Kidney (tissue), 22 donors: ENCODE measurements at places on chromosomes 5 and 9.

- peak; percentile 26 for DNase-seq
- H3K27ac ChIP-seq = peak overlapping the region; percentile 25
- H3K4me1 ChIP-seq = no peaks in the 10 kb centered on the region
- H3K27me3 ChIP-seq = no peaks in the 10 kb centered on the region
- no peaks in the 10 kb centered on the region for H3K36me3 ChIP-seq
Observed at GRCh38 chr5:109455598-109456096, 45.9 kb upstream of the PJA2 start.

DNA sequence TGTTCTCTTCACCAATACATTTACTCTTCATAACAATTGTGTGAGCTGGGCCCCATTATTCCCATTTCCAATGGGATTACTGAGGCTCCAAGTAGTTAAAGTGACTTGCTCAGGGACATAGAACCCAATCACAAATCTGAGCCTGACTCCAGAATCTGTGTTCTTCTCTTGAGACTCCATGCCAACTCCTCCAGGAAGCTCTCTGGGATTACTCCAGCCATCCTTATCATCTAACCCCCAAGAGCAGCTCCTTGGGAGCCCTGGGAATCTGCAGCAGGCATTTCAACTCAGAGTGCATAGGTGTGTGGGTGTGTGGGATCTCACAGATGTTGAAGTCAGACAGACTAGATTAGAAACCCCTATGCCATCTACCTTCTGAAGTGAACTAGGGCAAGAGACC is 131.4 kb upstream of the BOD1 start:
- no peaks in the 10 kb centered on the region for H3K36me3 ChIP-seq
- H3K4me1 ChIP-seq = peaks cover 14% of the 10 kb centered on the region
- DNase-seq = no peak

GRCh38 chr5:71810471-71811195 is 91.6 kb downstream of the CARTPT start:
- H3K27ac ChIP-seq = no peak overlapping the region
- peak; percentile 40 for DNase-seq
- no peaks in the 10 kb centered on the region for H3K27me3 ChIP-seq
- H3K4me3 ChIP-seq = no peak overlapping the region

GRCh38 chr5:38207343-38207742 is 51.0 kb upstream of the EGFLAM start:
- H3K36me3 ChIP-seq = no peaks in the 10 kb centered on the region
- no peaks in the 10 kb centered on the region for H3K27me3 ChIP-seq
- no peak overlapping the region for H3K4me3 ChIP-seq
- H3K27ac ChIP-seq = no peak overlapping the region
- H3K4me1 ChIP-seq = no peaks in the 10 kb centered on the region

GRCh38 chr5:71492817-71493615 is 37.6 kb downstream of the BDP1 start:
- H3K4me1 ChIP-seq = no peaks in the 10 kb centered on the region
- peaks cover 5% of the 10 kb centered on the region for H3K36me3 ChIP-seq
- no peak overlapping the region for H3K4me3 ChIP-seq
- DNase-seq = no peak
- no peaks in the 10 kb centered on the region for H3K27me3 ChIP-seq
- no peak overlapping the region for H3K27ac ChIP-seq

DNA sequence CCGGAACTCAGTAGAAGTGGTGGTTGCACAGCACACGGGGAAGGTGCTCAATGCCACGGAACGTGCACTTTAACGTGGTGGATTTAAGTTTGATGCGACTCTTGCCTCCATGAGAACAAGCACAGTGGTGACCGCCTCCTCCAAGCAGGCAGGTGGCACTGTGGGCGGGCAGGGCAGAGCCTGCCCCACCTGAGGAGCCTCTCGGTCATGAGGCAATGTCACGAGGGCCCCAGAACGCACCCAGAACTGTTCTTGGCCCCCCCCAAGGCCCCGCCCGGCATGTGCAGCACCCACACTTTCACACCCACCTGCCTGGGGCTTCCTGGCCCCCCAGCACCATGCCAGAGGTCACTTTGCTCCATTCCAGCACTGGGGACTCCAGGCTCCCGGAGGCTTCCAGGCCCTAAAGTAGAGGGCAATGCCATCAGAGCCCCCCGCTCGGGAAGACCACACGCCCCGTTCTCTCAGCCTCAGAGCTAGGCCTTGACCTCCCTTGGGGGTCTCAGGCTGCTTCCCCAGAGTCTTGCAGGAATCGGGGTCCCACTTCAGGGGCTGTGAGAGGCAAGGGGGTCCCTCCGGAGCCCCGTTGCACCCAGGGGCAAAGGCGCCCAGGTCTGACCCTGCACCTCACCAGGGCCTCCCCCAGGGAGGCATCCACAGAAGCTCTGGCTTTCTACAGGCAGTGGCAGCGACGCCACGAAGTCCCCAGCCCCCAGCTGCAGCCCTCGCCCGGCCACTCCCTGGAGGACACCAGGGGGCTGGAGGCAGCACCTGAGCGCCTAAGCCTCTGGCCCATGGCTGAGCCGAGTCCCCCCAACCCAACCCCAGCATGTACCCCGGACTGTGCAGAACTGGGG is 14.0 kb downstream of the CCDC187 start:
- H3K27ac ChIP-seq = no peak overlapping the region
- H3K4me3 ChIP-seq = no peak overlapping the region
- DNase-seq = no peak
- no peaks in the 10 kb centered on the region for H3K36me3 ChIP-seq

DNA sequence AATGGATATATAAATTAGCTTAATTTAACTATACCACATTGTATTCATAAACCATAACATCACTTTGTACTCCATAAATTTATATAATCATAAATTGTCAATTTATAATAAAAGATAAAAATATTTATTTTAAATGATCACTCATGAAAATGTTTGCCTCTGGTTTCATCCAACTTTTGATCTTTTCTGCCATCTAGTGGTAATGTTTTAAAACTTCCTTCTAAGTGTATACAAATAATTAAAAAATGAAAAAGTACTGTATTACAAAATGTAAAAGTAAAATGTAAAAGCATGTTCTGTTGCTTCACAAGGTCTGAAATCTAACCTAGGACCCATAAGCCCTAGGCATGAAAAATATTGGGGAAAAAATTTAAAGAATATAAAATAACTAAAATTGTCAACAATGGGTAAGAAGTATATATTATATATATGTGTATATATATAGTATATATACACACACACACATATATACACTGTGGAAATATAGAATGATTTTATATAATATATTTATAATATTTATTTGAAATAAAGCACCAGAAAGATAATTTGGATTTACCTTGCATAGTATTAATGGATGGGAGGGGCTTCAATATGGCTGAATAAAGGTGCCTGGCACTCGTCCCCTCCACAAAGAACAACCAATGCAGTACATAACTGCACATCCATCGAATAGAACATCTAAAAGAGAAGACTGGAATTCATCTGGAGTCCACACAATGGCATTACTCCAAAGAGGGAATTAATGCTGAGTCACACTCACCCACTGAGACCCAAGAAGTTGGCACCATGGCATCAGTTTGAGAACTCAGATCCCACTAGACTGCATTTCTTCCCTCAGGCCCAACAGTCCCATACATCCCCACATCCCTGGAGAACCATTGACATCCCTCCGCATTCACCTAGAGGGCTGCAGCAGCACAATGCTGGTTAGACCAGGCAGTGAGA is 32.5 kb downstream of the ANXA1 start:
- H3K27ac ChIP-seq = no peak overlapping the region
- no peaks in the 10 kb centered on the region for H3K36me3 ChIP-seq
- DNase-seq = peak; percentile 69
- H3K27me3 ChIP-seq = no peaks in the 10 kb centered on the region

DNA sequence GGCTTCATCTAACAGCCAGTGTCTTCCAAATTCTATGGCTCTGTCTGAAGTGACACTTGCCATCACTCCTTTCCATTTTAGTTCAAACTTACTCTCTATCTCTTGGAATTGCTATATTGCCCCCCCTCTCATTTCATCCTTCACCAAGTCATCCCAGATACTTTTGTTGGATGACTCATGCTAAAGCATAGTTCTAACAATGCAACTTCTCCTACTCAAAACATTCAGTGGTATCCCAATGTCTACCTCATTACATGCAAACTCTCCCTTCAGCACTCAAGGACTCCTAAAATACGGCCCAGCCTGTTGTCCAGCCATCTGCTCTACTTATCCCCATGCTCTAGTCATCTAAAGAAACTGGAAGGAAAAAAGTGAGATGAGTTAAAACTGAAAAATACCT is 171.6 kb downstream of the RASEF start:
- peaks cover 2% of the 10 kb centered on the region for H3K4me1 ChIP-seq
- no peak for DNase-seq
- no peaks in the 10 kb centered on the region for H3K36me3 ChIP-seq
- no peaks in the 10 kb centered on the region for H3K27me3 ChIP-seq
- H3K27ac ChIP-seq = no peak overlapping the region
- no peak overlapping the region for H3K4me3 ChIP-seq

DNA sequence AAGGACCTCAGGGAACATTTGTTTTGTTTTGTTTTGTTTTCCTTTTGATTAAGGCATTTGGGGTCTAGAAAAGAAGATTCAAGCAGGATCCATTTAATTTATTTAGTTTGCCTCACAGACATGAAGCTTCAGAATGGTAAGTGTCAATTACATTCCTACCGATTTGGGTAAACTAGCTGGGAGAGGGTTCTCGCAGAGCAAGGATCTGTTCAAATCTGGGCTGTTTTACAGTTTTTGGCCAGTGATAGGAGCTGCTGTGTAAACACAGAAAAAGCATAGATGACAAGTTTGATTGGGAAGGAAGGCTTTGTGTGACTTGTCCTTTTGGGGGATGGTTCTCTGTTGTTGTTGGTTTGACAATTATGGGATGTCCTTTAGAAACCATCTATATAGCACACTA is 470.3 kb upstream of the WWC1 start:
- no peak for DNase-seq
- H3K4me1 ChIP-seq = no peaks in the 10 kb centered on the region
- no peaks in the 10 kb centered on the region for H3K27me3 ChIP-seq
- H3K4me3 ChIP-seq = no peak overlapping the region

DNA sequence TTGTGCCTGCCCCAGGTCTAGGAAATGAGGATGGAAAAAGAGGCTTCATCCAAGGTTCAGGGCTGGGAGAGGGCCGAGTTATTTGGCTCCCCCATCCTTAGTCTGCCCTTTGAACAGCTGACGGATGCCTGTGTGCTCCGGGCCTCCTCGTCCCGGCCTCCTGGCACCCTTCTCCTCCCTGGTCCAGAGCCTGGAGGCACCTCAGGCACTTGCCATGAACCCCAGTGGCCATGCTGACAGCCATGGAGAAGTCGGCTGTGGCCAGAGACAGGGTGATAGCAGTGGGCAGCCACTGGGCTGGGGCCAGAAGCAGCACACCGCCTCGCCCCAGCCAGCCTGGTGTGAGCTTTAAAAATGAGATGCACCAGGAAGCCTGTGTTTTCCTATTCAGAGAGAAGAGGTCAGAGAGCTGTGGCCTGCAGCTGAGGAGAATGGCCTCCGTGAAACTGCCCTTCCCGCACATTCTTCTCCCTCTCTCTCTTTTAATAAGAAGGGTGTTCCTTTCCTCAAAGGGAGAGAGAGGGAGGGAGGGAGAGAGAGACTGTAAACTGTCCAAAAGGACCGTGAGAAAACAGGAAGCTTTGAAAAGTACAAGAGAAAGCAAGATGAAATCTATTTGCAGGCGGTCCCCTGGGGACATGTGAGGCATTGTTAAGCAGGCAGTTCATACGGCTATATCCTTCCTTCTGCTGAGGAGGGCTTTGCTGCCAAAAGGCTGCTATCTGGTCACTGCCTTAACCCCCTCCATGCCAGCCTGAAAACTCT is 55.3 kb downstream of the ZNF366 start:
- peaks cover 2% of the 10 kb centered on the region for H3K4me1 ChIP-seq
- H3K27ac ChIP-seq = peak overlapping the region; percentile 94
- H3K36me3 ChIP-seq = no peaks in the 10 kb centered on the region

- H3K27ac ChIP-seq = no peak overlapping the region
- H3K4me1 ChIP-seq = no peaks in the 10 kb centered on the region
- H3K36me3 ChIP-seq = no peaks in the 10 kb centered on the region
- no peak for DNase-seq
- H3K4me3 ChIP-seq = no peak overlapping the region
Observed at GRCh38 chr5:118580949-118581348, 407.4 kb downstream of the DTWD2 start.

DNA sequence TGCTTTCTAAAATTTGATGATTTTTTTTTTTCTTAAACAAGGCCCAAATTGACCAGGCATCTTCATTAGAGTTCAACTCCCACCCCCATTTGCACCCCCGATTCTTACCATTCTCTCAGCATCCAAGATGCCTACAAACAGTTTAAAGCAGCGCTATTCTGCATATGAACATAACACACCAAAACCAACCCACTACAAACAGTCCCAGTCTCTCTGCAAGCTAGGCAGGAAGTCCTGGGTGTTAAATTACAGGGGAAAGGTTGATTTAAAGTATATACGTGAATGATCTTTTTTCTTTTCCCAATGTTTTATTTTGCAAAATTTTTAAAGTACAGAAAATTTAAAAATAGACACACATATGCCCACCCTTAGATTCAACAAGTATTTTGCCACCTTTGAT is 127.0 kb downstream of the ADAMTS12 start:
- no peaks in the 10 kb centered on the region for H3K27me3 ChIP-seq
- no peaks in the 10 kb centered on the region for H3K4me1 ChIP-seq
- no peaks in the 10 kb centered on the region for H3K36me3 ChIP-seq
- H3K4me3 ChIP-seq = no peak overlapping the region
- H3K27ac ChIP-seq = no peak overlapping the region

- H3K4me1 ChIP-seq = peaks cover 2% of the 10 kb centered on the region
- DNase-seq = no peak
Observed at GRCh38 chr5:93364378-93364777, 216.6 kb downstream of the NR2F1-AS1 start.

GRCh38 chr9:88766778-88767503 is 224.3 kb upstream of the S1PR3 start:
- no peak overlapping the region for H3K27ac ChIP-seq
- no peak overlapping the region for H3K4me3 ChIP-seq
- no peak for DNase-seq
- no peaks in the 10 kb centered on the region for H3K27me3 ChIP-seq
- no peaks in the 10 kb centered on the region for H3K4me1 ChIP-seq

DNA sequence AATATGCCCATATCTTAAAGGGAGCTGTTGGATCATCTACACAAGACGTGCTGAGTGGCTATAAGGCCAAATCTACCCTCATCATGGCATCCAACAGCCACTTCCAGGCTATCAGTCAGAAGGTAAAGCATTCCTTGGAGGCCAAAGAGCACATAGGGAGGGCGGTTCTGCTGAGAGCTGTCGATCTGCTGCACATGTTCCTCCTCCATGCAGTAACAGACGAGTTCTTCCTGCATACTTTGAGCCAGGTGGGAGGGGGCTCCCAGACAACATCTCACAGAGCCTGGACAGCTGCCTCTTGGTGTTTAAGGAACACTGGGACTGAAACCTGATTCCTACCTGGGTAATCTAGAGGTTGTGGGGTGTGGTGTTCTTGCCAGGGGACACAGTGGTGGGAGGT is 93.3 kb upstream of the RAI14 start:
- H3K4me3 ChIP-seq = no peak overlapping the region
- peaks cover 7% of the 10 kb centered on the region for H3K4me1 ChIP-seq
- H3K27me3 ChIP-seq = no peaks in the 10 kb centered on the region
- no peak overlapping the region for H3K27ac ChIP-seq
- H3K36me3 ChIP-seq = no peaks in the 10 kb centered on the region

GRCh38 chr5:132283423-132284043 is 10.7 kb upstream of the SLC22A4 start:
- H3K27me3 ChIP-seq = no peaks in the 10 kb centered on the region
- no peaks in the 10 kb centered on the region for H3K36me3 ChIP-seq

- H3K4me1 ChIP-seq = no peaks in the 10 kb centered on the region
- no peak overlapping the region for H3K27ac ChIP-seq
- DNase-seq = no peak
Observed at GRCh38 chr5:111068213-111068612, 3.3 kb upstream of the TSLP start.

- DNase-seq = no peak
- no peaks in the 10 kb centered on the region for H3K36me3 ChIP-seq
- H3K4me1 ChIP-seq = no peaks in the 10 kb centered on the region
- no peaks in the 10 kb centered on the region for H3K27me3 ChIP-seq
Observed at GRCh38 chr5:139915834-139916233, 120.2 kb downstream of the PSD2 start.
